D341Med (cell line): ENCODE measurements at places on chromosomes 1 and 21.

- no peak for DNase-seq
Measured at GRCh38 chr1:5889462-5889861, 102.8 kb downstream of the NPHP4 start.

DNA sequence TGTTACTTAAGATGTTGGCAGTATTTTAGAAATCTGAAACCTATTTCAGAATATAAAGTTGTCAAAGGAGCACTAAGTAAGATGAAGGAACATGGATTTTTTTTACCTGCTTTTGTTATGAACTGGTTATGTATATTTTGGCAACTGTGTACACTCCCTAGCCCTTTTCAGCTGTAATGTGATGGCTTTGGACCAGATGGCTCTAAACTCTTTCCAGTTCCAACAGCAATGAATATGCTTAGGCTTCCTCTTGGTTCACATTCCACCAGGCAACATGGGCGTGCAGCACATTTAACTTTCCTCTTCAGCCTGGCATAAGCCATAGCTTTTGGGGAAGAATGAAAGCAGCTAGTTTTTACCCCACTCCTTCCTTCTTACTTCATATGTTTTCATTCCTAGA, 95.6 kb upstream of the ADAMTS5 start:
- DNase-seq: no peak

- DNase-seq: no peak
Measured at GRCh38 chr1:160221089-160221488, 15.9 kb downstream of the PEA15 start.

DNA sequence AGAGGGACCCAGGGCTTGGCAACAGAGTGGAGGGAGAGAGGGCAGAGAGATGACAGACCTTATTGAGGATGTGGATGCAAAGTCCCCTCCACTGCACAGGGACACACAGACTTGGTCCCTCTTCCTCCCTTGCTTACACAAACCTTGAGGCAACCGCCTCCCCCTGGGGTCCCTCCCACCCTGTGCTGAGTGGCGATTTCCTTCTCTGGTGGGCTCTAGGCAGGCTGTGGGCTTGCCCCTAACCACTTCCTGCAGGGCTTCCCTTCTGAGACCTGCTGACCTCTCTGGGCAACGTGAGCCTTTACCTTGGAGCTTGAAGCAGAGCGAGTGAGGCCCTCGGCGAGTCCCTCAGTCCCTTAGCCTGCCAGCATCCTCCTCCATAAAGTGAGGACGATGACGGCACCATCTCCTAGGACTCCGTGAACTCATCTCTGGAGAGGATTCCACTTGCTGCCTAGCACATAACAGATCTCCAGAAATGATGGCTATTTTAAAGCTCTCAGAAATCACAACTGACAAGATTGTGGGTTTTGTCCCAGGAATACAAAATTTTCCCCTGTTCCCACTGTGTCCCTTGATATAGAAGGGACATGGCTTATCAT, 25.0 kb downstream of the KIAA1614 start:
- no peak for DNase-seq

DNA sequence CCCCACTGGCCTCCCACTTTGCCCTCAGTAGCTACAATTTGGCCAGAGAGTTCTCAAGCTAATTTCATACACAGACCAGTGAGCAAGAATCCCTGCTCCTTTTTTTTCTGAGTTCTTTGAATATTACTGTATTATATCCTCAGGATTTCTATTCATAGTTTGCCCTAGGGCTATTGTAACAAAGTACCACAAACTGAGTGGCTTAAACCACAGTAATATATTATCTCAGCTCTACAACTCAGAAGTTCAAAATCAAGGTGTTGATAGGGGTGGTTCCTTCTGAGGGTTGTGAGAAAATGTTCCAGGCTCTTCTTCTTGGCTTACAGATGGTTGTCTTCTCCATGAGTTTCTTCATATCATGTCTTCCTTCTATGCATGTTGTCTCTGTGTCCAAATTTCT, 289.4 kb upstream of the ESRRG start:
- DNase-seq: no peak

DNA sequence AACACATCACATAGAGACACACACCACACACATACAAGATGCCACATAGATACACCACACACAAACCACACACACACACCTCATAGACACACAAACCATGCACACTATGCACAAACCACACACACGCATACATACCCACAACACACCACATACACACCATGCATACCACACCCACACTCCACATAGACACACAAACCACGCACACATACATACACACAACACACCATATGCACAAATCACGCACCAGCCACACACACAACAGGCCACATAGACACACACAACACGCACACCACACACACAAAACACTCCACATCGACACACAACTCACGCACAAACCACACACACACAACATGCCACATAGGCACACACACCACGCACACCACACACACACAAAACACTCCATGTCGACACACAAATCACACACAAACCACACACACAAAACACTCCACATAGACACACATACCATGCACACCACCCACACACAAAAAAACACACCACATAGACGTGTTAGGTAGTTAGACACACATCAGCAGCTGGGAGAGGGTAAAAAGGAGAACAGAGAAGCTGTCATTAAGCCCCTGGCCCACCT, 49.5 kb upstream of the SLC19A1 start:
- DNase-seq: no peak

- DNase-seq: no peak
Measured at GRCh38 chr1:183711741-183712361, 58.7 kb upstream of the APOBEC4 start.

- peak; percentile 78 for DNase-seq
Measured at GRCh38 chr1:36851087-36851486, 183.2 kb downstream of the GRIK3 start.

- DNase-seq: no peak
Measured at GRCh38 chr1:86062453-86062852, 94.1 kb downstream of the COL24A1 start.

DNA sequence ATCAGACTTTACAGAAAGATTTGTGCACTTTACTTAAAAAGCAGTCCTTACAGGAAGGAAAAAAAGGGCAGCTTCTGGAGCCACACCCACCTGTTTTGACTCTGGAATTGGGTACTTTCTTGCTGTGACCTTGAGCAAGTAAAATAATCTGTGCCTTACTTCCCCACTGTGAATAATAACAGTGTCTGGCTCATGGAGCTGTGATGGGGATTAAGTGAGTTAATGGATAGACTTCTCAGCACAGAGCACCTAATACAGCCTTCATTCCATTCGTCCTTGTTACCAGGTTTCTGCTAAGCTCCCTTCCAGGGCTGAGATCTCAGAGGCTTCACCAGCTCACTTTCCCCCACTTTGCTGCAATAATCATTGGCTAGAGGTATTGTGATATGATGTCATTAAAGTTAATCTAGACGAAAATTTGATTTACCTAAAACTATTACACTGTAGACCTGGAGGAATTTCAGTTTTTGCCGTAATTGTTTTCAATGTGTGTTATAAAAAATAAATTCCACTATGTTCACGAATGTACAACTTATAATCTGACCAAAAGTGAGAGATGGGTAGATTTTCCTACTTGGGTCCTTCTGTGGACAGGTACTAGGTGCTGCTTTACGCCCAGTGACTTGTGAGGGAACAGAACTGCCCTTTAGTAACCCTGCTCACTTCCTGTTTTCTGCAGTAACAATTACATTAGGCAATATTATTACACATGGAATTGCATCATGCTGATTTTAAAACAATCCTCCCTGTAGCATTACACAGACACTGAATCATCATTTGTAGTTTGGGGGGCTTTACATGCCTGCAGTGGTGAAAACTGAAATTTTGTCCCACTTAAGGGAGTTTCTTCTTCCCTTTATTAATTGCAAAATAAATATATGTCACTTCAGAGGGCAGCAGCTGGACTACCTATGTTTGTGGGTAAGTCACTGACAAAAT, 19.7 kb upstream of the ABCG1 start:
- no peak for DNase-seq

- no peak for DNase-seq
Measured at GRCh38 chr1:24856787-24857506, 73.1 kb downstream of the RUNX3 start.

- DNase-seq: peak; percentile 28
Measured at GRCh38 chr1:67880056-67880601, 46.9 kb upstream of the GNG12 start.

DNA sequence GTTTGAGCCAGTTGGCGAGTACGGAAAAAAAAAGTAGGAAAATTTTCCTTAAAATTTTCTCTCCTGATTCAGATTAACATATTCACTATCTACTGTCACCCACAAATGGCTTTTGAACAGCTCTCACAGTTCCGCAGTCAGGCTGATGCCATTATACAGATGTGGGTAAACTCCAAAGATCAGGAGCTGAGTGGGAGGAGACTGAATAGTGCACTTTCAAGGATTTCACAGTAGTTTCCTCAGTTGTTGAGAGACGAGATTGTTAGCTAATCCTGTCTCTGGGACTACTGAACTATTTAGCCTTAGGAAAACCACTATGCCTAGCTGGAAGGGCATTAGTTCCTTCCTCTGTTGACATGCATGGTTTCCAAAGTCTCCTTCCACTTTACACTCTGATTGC, 3.2 kb upstream of the DISP1 start:
- DNase-seq: no peak

DNA sequence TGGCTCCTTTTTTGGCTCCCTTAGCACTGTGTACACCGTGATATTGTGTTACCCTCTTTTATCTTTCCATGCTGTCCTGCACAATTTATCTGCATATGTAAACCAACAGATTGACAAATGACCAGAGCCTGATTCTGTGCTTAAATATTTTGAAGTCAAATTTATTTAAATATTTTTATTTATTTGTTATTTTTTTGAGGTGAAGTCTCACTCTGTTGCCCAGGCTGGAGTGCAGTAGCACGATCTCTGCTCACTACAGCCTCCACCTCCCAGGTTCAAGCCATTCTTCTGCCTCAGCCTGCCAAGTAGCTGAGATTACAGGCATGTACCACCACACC, 12.8 kb downstream of the PMF1 start:
- DNase-seq: no peak

GRCh38 chr1:143625886-143626285, 345.9 kb downstream of the FAM72C start:
- DNase-seq: no peak

DNA sequence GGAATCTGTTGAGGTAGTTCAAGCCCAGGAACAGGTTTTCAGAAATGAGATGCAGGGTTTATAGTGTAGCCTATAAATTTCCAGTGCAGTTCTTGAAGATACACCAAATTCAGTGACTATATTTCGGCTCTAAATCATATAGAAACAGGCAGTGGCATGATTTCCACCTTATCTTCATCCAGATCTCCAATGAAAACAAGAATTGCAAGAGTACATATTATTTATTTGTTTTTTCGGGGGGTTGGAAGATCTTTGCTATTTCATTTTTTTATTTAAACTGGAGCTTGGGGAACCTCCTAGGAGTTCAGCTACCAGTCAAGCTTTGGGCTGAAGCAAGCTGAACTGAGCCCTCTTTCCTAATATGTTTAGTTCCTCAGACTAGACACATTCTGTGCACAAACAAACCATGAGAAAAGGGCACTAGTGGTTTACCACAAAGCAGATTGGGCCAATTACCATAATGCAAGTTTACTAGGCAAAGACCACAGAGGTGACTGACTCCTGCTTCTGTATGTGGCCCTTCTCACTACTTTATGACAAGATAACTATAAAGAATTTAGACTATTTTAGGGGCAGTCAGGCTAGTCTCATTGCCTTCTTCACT, 68.5 kb downstream of the RGS2 start:
- no peak for DNase-seq

DNA sequence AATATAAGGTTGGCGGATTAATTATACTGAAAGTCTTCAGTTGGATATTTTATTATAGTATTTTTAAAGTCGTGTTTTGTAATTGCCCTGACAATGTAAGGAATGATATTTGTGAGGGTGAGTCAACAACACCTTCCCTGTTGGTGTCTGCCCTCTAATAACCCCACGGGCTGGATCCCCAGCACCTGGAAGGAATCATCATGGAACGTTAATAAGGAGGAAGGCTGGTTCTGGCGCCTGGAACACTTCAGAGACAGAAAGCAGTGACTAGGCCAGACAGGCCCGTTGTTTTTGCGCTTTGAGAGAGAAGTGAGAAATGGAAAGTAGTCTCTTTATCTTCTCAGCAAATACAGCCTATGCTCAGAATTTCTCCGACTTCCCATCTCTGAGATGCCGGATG, 31.6 kb downstream of the TEX35 start:
- no peak for DNase-seq

- DNase-seq: no peak
Measured at GRCh38 chr1:36494971-36495370, 12.3 kb upstream of the CSF3R start.

GRCh38 chr1:19344372-19344810, 32.3 kb downstream of the SLC66A1 start:
- peak; percentile 88 for DNase-seq

- DNase-seq: no peak
Measured at GRCh38 chr21:31974454-31974985, 101.7 kb downstream of the HUNK start.

GRCh38 chr1:40802742-40803113, 19.1 kb downstream of the KCNQ4 start:
- DNase-seq: no peak

- no peak for DNase-seq
Measured at GRCh38 chr1:168498956-168499687, 44.7 kb downstream of the XCL2 start.

DNA sequence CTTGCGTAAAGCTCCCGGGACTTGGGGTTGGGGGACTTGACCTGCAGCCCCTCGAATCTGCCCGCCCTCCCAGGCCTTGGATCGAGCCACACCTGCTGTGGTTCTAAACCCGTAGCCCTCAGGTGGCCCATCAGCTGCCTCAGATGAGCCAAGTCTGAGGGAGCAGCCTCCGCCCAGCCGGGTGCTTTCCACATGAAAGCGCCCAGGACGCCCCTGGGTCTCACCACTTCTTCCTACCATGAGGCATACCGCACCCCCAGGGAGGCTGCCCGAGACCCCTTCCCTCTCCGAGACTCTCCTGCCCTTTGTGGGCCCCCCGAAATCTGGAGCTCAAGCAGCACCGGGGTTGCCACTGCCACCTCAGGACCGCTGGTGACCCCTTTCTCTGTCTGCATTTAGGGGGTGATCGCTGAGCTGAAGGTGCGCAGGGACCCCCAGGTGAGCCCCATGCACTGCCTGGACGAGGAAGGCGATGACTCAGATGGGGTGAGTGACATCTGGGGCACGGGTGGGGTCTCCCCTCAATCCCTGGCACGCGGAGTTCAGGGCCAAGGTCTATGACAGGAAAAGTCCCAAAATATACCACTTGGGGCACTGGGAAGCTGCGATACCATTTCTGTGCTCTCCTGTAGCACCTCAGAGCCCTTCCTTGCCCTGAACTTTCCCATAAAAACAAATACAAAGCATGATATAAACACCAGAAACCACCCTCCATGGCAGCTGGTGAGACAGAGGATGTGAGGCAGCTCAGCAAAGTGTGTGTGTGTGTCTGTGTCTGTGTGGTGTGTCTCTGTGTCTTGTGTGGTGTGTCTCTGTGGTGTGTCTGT, 68.5 kb downstream of the SLC19A1 start:
- DNase-seq: no peak

GRCh38 chr1:185581961-185582725, 152.0 kb upstream of the HMCN1 start:
- no peak for DNase-seq

GRCh38 chr21:34965200-34966174, 83.6 kb downstream of the RUNX1 start:
- no peak for DNase-seq
